ENCODE measurements at places on chromosomes 7 and 10. TPM values are rescaled to one million over a fixed set of nuclear protein-coding genes. Genes with fewer than 3 reads are reported as not detected.

SEMA3C gene
- 272 TPM for total RNA-seq

TFEC gene
- total RNA-seq, result under 0.01 TPM

CYP3A4 gene
- total RNA-seq, result not detected

FBXL13 gene
- total RNA-seq, result 0.73 TPM

ASB15 gene
- total RNA-seq, result not detected

IL15RA gene
- 3.0 TPM for total RNA-seq

EPHA1 gene
- not detected for total RNA-seq

GPR15LG gene
- total RNA-seq, result not detected

STX1A gene
- 11.4 TPM for total RNA-seq

FEZF1 gene
- not detected for total RNA-seq

NKX1-2 gene
- total RNA-seq, result not detected

FAM53B gene
- total RNA-seq, result 15.3 TPM

BTBD16 gene
- not detected for total RNA-seq

DEPP1 gene
- total RNA-seq, result 35.7 TPM

SEMA3D gene
- 32.7 TPM for total RNA-seq

EBF3 gene
- total RNA-seq, result 2.7 TPM

C10orf62 gene
- total RNA-seq, result not detected

ITGA8 gene
- 92.0 TPM for total RNA-seq

BLVRA gene
- 27.6 TPM for total RNA-seq

EPHB4 gene
- total RNA-seq, result 111 TPM

ITGB8 gene
- 17.5 TPM for total RNA-seq

TRIL gene
- total RNA-seq, result 17.7 TPM

NKX2-3 gene
- total RNA-seq, result not detected

STAMBPL1 gene
- total RNA-seq, result 30.5 TPM

CPVL gene
- total RNA-seq, result 1.3 TPM

TCERG1L gene
- not detected for total RNA-seq

GHRHR gene
- not detected for total RNA-seq

RBP3 gene
- not detected for total RNA-seq

ZC3HAV1L gene
- 20.3 TPM for total RNA-seq

SFMBT2 gene
- under 0.01 TPM for total RNA-seq

PUS7 gene
- 28.2 TPM for total RNA-seq

MRC1 gene
- total RNA-seq, result not detected

SFRP4 gene
- total RNA-seq, result 0.16 TPM

ZNF32 gene
- 33.3 TPM for total RNA-seq

Measured in hair follicle dermal papilla cell (primary cell).